ENCODE measurements at places on chromosomes 4 and X.

DNA sequence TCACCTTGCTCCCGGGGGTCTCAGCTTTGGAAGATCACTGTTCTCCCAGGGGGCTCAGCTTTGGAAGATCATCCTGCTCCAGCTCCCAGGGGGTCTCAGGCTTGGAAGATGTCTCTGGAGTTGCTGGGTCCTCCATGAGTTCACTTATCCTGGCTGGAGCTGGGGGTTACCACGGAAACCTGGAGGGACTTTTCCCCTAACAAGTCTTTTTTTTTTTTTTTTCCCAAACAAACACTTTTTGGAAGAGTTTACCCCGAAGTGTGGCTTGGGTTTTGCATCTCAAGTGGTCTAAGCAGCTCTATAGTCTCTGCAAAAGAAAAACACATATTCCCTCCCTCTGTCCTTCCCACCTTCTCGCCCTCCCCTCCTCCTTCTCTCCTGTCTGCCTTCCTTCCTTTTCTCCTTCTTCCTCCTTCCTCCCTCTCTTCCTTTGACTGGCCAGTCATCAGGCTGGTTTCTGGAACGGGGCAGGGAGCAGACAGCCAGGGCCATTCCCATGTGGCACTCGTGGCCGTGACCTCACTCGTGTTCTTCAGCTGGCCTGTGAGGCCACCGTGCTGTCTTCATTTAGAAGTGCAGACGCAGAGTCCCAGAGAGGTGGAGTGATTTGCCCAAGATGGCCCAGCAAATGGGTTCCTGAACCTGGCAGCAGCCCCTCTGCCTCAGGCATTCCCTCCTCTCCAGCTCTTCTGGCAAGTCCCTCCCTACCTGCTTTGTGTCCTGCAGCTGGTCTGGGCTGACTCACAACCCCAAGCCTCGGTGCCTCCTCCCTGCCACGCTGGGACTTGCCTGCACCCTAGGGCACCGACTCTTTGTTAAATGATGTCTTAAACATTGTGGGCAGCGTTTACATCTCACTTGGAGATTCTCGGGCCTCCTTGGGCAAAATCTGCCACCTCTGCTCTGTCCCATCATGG lies 25.9 kb upstream of the HMX1 start:
- H3K27me3 ChIP-seq, result peaks cover 52% of the 10 kb centered on the region
- H3K36me3 ChIP-seq, result no peaks in the 10 kb centered on the region
- DNase-seq, result no peak
- H3K27ac ChIP-seq, result no peak overlapping the region

GRCh38 chr4:76576824-76577223 lies 141.8 kb downstream of the SHROOM3 start:
- no peaks in the 10 kb centered on the region for H3K36me3 ChIP-seq
- H3K27ac ChIP-seq, result no peak overlapping the region
- H3K4me3 ChIP-seq, result no peak overlapping the region
- no peak for DNase-seq
- H3K4me1 ChIP-seq, result peaks cover 3% of the 10 kb centered on the region
- no peaks in the 10 kb centered on the region for H3K27me3 ChIP-seq

GRCh38 chr4:3107271-3107670 lies 32.8 kb downstream of the HTT start:
- H3K27me3 ChIP-seq, result no peaks in the 10 kb centered on the region
- no peak overlapping the region for H3K27ac ChIP-seq
- H3K4me1 ChIP-seq, result peaks cover 4% of the 10 kb centered on the region
- peak; percentile 49 for DNase-seq
- peaks cover 45% of the 10 kb centered on the region for H3K36me3 ChIP-seq
- H3K4me3 ChIP-seq, result no peak overlapping the region

DNA sequence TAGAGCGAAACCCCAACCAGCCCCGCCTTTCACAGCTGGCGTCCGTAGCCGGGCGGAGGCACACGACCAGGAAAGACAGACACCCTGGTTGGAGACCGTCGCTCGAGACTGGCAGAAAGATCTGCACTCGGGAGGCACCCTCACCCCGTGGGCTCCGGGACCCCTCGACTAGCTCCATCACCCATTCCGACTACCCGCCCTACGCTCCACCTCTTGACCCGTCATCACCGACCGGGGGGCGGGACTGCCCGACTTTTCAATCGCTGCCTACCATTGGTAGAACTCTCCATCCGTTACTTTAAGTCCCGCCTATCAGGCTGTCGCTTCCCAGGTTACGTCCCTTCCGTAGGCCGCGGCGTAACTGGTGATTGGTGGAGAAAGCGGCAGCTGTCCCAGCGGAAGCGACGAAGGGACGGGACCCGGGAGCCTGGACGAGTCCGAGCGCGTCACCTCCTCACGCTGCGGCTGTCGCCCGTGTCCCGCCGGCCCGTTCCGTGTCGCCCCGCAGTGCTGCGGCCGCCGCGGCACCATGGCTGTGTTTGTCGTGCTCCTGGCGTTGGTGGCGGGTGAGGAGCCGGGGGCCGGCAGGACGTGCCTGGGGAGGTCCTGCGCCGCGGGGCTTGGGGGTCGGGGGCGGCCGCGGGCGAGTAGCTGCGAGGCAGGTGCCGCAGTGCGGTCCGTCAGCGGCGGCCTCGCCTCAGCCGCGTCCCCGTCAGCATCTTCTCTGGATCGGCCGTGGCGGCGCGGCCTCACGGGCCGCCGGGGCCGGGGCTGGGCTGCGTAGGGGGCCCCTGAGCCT lies at the start of gene ATP6AP2:
ATP6AP2 (plus strand) TSS at position 434 of the 799 bp plus-strand sequence; CDS start at position 530, 96 bp downstream.
- peaks cover 5% of the 10 kb centered on the region for H3K4me1 ChIP-seq
- peak; percentile 94 for DNase-seq
- H3K36me3 ChIP-seq, result no peaks in the 10 kb centered on the region
- peak within 1 kb of the TSS; percentile 69 for H3K27ac ChIP-seq
- peaks cover 44% of the 10 kb centered on the region for H3K27me3 ChIP-seq
- peak within 1 kb of the TSS; percentile 87 for H3K4me3 ChIP-seq

DNA sequence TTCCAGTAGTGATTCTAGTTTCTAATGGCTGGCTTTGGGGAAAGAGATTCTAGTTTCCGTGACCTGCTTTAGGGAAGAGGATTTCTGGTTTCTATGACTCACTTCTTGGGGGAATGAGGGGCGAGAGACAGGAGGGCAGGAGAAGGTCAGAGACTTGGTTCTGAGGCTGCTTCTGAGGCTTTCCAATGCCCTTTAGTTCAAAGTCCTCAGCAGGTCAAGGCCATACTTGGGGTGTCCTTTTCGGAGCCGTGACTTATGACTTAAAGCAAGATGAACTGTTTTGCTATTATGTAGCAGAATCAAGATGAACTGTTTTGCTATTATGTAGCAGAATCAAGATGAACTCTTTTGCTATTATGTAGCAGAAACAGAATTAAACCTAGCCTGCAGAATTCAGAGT lies 52.2 kb upstream of the TLR3 start:
- H3K4me1 ChIP-seq, result peaks cover 2% of the 10 kb centered on the region
- no peak overlapping the region for H3K27ac ChIP-seq
- no peaks in the 10 kb centered on the region for H3K27me3 ChIP-seq
- no peaks in the 10 kb centered on the region for H3K36me3 ChIP-seq

DNA sequence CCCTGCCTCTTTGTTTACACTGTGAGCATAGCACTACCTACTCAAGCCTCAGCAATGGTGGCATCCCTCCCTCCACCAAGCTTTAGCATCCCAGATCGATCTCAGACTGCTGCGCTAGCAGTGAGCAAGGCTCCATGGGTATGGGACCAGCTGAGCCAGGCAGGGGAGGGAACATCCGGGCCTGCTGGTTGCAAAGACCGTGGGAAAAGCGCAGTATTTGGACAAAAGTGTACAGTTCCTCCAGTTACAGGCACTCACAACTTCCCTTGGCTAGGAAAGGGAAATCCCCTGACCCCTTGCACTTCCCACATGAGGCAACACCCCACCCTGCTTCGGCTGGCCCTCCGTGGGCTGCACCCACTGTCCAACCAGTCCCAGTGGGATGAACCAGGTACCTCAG lies 26.5 kb downstream of the EGF start:
- H3K4me3 ChIP-seq, result no peak overlapping the region
- H3K27me3 ChIP-seq, result no peaks in the 10 kb centered on the region
- H3K27ac ChIP-seq, result no peak overlapping the region
- H3K4me1 ChIP-seq, result no peaks in the 10 kb centered on the region
- DNase-seq, result no peak
- H3K36me3 ChIP-seq, result no peaks in the 10 kb centered on the region

- H3K27ac ChIP-seq, result no peak overlapping the region
- H3K36me3 ChIP-seq, result peaks cover 47% of the 10 kb centered on the region
- no peak for DNase-seq
Measured at GRCh38 chr4:139511320-139511719, 44.7 kb downstream of the SETD7 start.

DNA sequence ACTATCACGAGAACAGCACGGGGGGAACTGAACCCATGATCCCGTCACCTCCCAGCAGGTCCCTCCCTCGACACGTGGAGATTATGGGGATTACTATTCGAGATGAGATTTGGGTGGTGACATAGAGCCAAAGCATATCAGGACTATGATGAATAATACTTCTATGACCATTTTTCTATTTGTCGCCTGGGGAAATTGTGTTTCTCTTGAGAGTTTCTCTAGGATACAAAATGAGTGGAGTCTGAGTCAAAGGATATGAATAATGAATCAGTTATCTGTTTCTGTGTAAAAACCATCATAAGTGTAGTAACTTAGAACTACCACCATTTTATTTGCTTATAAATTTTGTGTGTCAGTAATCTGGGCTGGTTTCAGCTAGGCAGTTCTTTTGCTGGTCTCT lies 533.0 kb upstream of the ARX start:
- no peaks in the 10 kb centered on the region for H3K36me3 ChIP-seq
- DNase-seq, result no peak
- H3K4me3 ChIP-seq, result no peak overlapping the region
- no peak overlapping the region for H3K27ac ChIP-seq
- H3K4me1 ChIP-seq, result no peaks in the 10 kb centered on the region

GRCh38 chr4:16573206-16573605 lies 325.2 kb downstream of the LDB2 start:
- H3K4me3 ChIP-seq, result no peak overlapping the region
- peaks cover 5% of the 10 kb centered on the region for H3K36me3 ChIP-seq
- no peak overlapping the region for H3K27ac ChIP-seq

DNA sequence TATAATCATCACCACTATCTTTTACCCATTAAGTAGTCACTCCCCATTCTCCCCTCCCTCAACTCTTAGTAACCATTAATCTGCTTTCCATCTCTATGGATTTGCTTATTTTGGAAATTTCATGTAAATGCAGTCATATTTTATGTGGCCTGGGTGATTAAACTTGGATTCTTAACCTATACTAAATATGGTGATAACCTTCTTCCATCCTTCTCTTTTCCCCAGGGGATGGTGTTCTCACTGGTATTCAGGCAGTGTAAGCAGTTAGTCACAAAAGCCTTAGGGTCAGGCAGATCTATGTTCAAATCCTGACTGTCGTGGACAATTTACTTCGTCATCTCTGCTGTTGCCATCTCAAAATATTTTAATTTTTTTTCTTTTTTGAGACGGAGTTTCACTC lies 29.6 kb downstream of the RAB40AL start:
- H3K4me3 ChIP-seq, result no peak overlapping the region
- DNase-seq, result no peak

- H3K27ac ChIP-seq, result no peak overlapping the region
- H3K27me3 ChIP-seq, result no peaks in the 10 kb centered on the region
- H3K4me1 ChIP-seq, result no peaks in the 10 kb centered on the region
- H3K36me3 ChIP-seq, result peaks cover 8% of the 10 kb centered on the region
- no peak overlapping the region for H3K4me3 ChIP-seq
Measured at GRCh38 chr4:163515198-163515597, 20.7 kb downstream of the TMA16 start.

DNA sequence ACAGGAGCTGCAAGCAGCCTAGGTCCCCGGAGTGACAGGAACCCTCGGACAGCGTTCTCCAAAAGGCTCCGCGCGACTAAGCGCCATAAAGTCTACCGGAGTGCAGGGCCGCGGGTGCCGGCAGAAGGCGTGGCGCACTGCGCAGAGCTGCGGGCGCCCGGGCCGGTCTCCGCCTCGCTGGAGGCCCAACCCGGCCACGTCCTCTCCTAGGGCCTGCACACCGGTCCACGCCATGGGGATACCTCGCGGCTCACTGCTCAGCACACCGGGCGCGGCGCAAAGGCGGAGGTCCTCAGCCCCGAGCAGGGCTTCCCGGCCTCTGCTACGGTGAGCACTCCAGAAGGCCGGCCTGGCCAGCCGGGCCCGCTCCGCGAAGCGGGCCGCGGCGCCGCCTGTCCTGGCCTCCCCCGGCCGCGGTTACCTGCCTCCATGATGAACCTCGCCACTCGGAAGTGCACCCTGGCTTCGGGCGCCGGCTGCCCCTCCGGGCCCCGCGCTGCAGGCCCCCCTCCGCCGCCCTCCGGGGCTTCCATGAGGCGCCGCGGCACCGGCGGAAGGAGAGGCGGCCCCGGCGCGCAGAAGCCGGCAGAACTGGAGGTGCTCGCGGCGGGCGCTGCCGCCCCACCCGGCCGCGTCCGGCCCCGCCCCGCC lies at the start of gene CCNQ:
CCNQ (minus strand) TSS at position 599 of the 651 bp plus-strand sequence; CDS start at position 533, 66 bp downstream.
- H3K27me3 ChIP-seq, result peaks cover 29% of the 10 kb centered on the region
- no peak within 1 kb of the TSS for H3K27ac ChIP-seq
- H3K4me1 ChIP-seq, result peaks cover 12% of the 10 kb centered on the region
- H3K4me3 ChIP-seq, result peak within 1 kb of the TSS; percentile 77
- H3K36me3 ChIP-seq, result peaks cover 11% of the 10 kb centered on the region

- peaks cover 12% of the 10 kb centered on the region for H3K4me1 ChIP-seq
- peaks cover 4% of the 10 kb centered on the region for H3K36me3 ChIP-seq
- peak within 1 kb of the TSS; percentile 66 for H3K4me3 ChIP-seq
- no peak for DNase-seq
Measured at GRCh38 chr4:81214881-81215868, at the start of gene PRKG2. PRKG2 (minus strand) TSS chr4:81215222; CDS start chr4:81205047, 10,175 bp downstream.

DNA sequence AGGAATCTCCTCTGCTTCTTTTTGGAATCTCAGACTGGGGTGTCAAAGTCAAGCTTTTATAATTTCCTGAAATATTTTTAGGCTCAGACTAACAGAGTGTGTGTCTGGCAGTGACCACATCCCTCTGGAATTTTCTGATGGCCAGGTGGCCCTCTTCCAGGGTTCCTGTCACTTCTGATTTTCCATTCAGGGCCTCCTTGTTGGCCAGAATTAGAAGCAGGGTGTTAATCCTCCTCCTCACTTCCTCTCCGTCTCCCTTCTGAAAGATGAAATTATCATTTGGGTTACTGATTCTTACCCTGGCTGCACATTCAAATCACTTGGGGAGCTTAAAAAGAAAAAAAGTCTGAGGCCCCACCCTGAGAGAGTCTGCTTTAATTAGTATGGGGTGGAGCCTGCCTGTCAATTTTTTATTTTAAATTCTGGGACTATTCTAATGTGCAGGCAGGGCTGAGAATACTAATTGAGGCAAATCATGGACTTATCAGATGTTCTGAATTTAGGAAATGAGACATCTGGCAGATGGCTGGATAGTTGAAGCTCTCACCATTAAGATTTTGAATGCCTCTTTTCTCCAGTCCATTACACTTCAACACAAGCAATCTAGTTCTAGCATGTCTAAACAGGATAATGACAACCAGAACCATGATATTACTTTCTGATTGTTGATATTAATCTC lies 43.2 kb downstream of the HAND2 start:
- H3K4me1 ChIP-seq, result peaks cover 4% of the 10 kb centered on the region
- H3K27me3 ChIP-seq, result no peaks in the 10 kb centered on the region
- H3K4me3 ChIP-seq, result no peak overlapping the region
- DNase-seq, result no peak
- no peak overlapping the region for H3K27ac ChIP-seq

- H3K27me3 ChIP-seq, result peaks cover 82% of the 10 kb centered on the region
- H3K27ac ChIP-seq, result no peak overlapping the region
- H3K36me3 ChIP-seq, result no peaks in the 10 kb centered on the region
- H3K4me1 ChIP-seq, result no peaks in the 10 kb centered on the region
Measured at GRCh38 chrX:53001958-53002357, 43.6 kb upstream of the FAM156A start.

All from mesenchymal stem cell (in vitro differentiated cells and primary cell).